ENCODE measurements at places on chromosomes 16 and 17.

GRCh38 chr17:751269-752001 is 629 bp downstream of the GEMIN4 start:
- peak; percentile 32 for DNase-seq

DNA sequence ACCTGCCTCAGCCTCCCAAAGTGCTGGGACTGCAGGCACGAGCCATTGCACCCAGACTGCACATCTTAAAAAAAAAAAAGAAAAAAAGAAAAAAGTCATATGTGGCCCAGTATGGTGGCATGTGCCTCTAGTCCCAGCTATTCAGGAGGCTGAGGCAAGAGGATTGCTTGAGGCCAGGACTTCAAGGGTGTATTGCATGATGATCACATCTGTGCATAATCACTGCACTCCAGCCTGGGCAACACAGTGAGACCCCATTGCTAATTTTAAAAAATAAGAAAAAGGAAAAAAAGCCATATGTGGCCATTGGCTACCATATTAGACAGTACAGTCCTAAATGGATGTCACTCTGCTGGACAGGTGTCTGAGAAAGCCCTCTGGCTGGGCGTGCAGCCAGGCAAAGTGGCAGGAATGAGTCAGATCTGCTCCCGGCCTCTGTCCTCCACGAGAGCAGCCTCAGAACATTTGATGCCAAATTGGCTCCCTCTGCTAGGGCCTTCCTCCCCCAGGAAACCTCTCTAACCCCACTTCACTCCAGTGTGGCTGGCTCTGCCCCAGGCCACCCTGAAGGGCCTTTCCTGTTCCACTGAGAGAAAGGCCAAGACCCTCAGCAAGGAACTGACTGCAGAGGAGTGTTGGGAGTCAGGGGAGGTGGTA is 14.7 kb downstream of the CA7 start:
- no peak for DNase-seq

DNA sequence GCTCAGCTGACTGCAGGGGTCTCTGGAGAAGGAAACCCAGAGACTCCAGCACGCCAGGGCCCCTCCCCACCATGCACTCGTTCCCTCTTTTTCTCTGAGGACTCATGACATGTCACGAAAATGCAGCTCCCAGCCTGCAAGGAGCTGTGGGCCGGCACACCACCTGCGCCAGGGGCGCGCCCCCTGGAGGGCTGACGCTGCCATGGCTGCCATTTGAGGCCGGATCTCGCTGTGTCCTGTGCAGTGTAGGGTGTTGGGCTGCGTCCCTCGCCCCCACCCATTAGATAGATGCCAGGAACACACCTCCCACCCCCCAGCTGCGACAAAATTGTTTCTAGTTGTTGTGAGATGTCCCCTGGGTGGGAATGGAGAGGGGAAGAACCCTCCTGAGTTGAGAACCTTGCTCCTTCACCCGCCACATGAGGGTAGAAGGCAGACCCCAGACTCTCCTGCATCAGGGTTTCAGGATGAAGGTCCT is 8.2 kb downstream of the SYNGR2 start:
- no peak for DNase-seq

DNA sequence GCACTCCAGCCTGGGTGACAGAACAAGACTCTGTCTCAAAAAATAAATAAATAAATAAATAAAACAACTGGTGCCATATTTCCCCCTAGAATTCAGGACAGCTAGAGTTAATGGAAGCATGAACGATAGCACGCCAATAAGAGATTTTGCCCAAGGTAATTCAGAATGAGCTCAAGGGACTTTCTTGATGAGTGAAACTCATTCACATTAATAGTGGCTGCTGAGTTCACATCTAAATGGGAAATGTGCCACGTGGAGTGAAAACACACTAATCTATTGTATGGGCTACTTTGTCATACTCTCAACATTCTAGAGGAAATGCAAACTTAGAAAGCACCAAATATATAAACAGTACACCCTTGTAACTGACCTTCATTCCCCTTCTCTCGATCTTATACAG is 47.4 kb upstream of the PSMD7 start:
- no peak for DNase-seq

DNA sequence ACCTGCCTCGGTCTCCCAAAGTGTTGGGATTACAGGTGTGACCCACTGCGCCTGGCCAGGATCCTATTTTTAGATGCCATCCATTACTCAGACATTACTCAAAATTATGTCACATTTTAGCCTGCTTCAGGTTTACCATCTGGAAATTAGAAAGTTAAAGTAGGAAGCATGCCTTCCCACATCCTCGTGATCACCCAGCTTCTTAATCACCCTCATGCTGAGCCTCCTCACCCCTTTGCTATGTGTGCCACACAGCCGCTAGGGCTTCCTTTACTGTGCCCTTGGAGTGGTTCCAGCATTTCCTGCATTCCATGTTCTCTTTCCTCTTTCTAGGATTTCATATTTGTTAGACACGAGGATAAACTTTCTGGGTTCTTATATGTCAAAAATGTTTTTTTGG is 9.3 kb downstream of the ADORA2B start:
- DNase-seq: no peak

DNA sequence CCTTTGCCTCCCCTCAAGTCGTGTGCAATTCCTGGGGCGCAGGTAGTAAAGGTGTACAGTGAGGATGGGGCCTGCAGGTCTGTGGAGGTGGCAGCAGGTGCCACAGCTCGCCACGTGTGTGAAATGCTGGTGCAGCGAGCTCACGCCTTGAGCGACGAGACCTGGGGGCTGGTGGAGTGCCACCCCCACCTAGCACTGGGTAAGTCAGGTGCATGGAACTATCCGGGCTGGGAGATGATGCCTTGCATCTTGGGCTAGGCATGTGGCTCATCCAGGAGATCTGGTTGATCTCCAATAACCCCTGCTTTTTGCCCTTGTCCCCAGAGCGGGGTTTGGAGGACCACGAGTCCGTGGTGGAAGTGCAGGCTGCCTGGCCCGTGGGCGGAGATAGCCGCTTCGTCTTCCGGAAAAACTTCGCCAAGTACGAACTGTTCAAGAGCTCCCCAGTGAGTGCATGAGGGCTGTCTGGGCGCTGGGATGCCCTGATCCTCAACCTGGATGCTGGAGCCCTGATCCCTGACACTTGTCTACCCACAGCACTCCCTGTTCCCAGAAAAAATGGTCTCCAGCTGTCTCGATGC is 5.2 kb downstream of the GRB7 start:
- DNase-seq: no peak

DNA sequence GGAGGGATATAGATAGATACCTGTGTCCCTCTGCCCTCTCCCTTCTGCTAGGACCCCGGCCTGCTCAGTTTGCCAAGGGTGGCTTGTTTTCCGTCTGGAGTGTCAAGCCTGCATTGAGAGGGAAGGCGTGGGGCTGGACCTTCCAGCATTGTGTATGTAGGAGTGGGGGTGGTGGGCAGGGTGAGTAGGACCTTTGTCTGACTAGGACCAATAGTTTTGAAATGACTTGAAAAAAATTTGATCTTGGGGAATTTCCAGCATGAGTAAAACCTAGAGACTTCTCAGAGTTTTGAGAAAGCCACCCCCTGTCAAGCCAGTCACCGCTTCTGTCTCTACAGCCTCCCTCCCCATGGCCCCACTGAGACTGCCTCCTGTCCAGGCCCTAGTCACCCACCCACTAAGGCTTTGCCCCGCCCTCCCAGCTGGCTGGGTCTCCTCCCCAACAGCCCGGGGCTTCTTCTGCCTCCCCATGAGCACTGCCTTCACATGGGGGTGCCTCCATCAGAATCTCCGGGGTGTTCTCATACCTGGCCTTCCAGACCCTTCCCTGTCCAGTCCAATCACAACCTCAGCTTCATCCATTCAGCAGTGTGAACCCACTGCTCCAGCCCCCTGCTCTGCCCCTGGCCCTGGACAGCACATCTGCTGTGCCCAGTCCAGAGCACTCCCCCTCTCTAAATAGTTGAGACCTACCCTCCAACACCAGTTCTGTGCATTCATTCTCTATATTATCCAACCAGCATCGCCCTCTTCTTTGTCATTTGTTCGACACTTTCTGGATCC is 207.0 kb downstream of the MSI2 start:
- peak; percentile 62 for DNase-seq

- no peak for DNase-seq
Measured at GRCh38 chr17:31416503-31416923, 25.0 kb downstream of the RAB11FIP4 start.
